ENCODE measurements at places on chromosomes 3 and 15.
A peak's percentile ranks its signal among the peaks of the same experiment; 100 is the strongest.

DNA sequence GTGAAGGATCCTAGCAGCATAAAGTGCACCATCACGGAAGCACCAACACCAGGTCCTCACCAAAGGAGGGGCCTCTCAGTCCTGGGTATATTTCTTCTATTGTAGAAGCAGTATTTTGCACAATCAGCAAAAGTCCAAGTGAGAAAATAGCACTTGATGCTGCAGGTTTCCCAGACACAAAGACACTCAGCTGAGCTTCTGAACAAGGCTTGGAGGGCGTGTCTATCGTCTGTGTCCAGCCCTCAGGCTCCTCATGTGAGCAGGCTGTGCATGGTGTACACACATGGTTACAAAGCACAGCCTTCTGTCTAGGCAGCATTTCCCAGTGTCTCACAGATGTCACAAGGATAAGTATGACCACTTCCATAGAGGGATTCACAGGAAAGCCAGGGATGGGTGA is 98.3 kb upstream of the SPATA12 start:
- no peak for DNase-seq

DNA sequence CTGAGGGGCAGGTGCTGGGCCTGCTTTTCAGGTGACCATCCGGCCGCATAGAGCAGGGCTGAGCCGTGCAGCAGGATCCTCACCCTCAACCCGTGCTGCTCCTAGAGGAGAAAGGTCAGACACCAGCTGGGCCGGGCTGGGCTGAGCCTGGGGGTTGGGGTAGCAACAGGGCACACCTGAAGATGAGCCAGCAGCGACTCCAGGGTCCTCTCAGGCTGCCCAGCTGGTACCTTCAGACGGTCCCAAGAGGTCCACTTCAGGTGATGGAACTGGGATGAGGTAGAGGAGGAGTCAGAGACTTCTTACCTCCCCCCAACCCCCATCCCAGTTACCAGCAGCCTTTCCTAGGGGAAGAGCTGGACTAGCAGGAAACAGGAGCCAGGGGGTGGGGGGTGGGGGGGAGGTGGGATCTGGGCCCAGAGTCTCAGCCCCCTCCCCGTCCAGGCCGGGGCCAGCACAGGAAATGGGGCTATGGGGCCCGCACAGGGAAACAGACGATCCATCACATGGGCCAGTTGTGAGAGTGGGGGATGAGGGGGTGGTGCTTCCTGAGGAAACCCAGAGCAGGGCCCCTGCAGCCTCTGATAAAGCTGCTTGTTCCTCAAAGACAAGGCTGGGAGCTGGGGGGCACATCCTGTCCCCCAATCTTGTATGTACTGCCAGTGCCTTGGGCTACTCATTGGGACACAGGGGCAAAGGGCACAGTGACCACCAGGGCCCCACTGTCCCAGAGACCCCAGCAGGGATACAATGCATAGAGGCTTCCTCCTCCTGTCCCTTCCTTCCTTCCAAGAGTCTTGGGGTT is 3.0 kb downstream of the INKA1 start:
- DNase-seq: no peak

DNA sequence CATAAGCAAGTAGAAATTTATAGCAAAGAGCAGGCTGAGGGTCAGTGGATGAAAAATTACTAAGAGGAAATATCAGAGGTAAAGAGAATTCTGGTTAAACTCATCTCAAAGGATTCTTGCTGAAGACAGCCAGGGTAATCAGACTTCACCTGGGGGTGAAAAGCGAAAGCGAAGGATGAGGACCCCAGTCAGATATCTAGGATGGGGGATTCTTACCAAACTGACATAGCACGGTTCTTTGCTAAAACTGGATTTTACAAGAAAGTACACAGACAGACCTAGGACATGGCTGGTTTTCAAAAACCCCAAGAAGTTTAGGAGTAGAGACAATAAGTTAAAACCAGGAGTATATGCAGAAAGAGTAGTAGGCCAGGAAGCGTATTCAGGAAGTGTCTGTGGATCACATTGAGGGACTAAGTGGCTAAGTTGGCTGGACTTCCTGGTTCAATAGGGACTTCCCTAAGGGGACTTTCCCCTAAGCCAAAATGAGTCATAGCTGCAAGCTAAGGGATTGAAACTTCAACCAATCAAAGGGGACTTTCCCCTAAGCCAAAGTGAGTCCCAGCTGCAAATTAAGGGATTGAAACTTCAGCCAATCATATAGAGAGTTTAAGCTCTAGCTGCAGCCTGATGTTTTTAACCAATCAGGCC is 2.4 kb upstream of the CFAP91 start:
- DNase-seq: no peak

DNA sequence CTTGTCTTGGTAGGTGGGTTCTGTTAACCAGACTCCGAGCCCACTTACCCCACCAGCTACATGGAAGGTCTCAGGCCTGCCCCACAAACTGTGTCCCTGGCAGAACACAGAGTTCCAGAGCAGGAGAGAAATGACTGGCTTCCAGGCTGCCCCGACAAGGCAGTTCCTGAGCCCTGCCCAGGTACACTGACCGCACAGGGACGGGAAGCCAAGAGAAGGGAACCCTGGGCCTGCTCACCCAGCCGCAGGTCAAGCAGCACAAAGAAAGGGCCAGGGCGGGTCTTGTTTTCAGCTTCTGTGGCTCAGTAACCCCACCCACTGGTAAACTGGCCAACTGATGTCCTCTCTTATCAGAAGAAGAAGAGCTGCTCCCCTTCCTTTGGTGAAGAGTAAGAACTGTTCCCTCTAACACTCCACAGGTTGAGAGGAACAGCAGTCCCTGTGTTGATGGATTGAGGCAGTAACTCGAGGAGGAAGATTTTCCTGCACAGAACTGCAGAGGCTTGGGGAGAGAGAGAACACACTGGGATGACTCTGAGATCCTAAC is 68.4 kb downstream of the CRTC3 start:
- DNase-seq: peak; percentile 65

DNA sequence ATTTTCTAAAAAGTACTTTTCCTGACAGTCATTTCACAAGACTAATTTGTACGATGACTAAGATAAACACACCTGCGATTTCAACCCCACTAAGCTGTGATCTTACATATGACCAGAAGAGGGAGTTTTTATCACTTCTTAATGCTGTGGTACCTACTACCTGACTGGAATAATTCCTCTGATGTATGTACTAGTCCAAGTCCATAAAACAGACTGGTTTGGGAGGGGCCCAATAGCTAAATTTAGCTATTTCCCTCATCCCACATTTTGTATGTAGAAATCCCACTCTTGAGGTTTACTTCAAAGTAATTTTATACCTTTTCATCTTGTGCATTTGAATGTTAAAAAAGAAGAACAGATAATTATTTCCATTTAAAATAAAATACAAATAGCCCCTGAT is 49.7 kb upstream of the SCAANT1 start:
- DNase-seq: no peak

DNA sequence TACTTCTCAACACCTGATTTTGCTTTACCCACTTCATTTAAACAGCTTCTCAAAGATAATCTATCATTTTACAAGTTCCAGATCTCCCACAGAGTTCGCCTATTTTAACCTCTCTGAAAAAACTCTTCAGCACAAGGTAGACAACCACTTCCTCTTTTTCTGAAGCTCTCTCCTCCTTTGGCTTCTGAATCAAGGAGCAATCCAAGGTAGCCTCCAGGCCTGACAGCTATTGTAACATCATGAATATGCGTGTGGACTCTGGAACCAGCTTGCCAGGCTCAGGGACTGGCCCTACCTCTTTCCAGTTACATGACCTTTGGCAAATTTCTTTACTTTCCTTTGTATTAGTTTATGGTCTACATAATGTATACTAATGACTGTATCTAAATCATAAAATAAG is 405.9 kb upstream of the ZNF385D start:
- no peak for DNase-seq

DNA sequence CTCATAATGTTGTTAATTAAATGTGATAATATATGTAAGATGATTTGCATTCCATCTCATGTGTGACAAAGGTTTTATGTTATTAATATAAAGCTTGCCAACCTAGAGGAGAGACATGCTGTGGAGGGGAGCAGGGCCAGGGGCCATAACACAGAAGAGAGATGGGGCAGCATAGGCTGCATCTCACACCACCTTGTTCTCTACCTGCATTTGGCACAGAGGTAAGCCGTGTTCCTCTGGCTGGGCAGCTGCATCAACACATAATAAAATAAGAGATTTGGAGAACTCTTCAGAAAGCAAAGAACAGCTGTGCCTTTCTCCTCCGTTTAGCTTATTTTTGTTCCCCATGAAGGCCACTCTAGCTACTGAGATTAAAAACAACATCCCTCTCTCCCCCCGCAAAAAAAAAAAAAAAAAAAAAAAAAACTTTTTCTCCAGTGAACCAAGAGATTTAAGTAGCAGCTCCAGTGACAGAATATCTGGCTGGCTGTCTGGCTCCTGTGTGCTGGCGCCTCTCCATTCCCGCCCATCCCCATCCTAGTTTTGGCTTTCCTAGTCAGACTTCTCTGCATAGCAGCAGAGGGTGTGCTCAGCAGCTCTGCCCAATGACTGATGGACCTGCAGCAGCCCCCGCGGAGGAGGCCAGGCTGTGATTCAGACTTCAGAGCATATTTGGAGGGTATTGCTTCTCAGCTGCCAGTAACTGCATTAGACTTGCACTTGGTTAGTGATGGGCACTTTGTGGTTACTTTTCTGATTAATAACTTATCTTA is 52.2 kb upstream of the STXBP5L start:
- peak; percentile 89 for DNase-seq

- no peak for DNase-seq
Observed at GRCh38 chr3:126649556-126650092, 5.3 kb downstream of the TXNRD3 start.

DNA sequence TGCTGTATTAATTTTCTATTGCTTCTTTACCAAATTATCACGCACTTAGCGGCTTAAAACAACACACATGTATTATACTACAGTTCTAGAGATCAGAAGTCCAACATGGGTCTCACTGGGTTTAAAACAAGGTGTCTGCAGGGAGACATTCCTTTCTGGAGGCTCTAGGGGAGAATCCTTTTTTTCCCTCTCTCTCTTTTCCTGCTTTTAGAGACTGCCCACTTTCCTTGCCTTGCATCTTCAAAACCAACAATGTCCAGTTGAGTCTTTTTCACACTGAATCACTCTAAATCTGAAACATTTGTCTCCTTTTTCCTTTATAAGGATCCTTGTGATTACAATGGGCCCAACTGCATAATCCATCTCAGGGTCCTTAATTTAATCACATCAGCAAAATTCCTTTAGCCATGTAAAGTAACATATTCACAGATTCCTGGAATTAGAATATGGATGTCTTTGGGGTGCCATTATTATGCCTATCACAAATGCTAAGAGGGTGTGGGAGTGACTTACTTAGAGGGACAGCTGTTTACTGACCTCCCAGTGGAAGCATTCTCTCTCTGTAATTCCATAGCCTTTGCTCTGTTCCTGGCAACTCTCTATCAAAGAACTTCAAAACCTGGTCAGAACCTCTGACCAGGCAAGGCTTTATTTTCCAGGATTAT is 21.8 kb downstream of the CD200 start:
- DNase-seq: no peak

DNA sequence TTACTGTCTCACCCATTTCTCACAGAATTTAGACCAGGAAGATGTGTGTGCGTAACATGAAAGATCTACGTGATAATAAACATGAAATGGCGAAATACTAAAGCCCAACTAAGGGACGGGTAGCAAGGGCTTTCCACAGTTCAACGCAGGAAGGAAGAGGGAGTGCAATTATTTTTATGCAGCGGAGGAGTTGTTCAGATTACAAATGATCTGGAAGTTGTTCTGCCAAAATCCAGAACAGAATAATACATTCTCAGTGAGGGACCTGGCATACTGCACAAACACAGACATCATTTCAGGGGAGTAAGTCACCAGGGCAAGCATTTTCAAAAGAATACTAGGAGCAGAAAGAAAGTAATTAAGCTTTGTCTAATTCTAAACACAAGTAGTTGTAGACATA is 133.6 kb upstream of the RAP2B start:
- DNase-seq: no peak

- no peak for DNase-seq
Observed at GRCh38 chr15:37903919-37904625, 30.4 kb upstream of the TMCO5A start.

DNA sequence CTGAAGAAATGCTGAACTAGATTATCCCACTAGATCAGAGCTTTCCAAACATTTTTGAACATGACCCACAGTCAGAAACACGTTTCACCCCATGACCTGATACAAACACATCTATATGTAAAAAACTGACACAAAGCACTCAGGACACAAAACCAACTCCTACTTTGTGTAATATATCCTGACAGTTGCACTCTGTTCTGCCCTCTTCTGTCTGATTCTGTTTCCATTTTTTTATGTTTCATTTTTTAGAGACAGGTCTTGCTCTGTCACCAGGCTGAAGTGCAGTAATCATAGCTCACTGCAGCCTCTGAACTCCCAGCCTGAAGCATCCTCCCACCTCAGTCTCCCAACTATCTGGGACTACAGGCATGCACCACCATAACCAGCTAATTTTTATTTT is 15.8 kb upstream of the RFTN1 start:
- DNase-seq: no peak

DNA sequence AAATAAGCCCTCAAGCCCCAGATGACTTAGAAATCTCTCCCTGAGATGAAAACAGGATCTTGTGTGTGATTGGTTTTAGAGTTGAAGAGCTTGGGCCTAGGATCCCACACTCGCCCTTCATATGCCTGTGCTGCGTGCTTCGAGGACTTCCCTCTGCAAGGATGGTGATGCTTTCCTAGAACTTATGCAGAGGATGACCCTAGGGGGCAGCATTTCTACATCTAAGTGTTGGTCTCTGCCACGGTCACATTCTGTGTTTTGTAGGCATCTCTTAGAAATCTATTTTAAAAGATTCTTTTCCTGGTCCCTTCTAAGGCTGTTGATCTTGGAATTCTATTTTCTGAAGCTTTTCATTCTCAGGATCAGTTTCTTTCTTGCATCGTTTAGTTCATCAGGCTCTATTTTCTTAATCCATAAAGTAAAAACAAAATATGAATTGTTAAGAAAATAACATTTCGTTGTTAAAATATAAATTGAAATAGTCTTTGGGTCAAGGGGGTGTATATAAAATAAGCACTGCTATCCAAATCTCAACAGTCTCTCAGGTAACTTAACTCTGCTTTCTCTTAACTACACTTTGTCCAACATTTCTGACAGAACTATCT is 45.7 kb downstream of the WDR76 start:
- DNase-seq: peak; percentile 72

- DNase-seq: no peak
Observed at GRCh38 chr15:71003319-71003718, 110.7 kb downstream of the LRRC49 start.

DNA sequence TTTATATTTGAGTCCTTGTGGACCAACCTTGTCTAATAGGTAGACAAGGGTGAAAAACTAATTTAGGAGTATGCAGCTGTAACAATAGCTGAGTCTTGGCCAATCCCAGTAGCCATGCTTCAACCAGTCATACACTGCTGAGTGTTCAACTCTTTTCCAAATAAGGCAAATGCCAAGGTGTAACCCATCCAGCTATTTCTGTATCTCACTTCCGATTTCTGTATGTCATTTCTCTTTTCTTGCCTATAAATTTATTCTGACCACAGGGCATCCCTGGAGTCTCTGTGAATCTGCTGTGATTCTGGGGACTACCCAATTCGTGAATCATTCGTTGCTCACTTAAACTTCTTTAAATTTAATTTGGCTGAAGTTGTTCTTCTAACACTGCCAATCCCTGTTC is 93.2 kb downstream of the MAGI1 start:
- no peak for DNase-seq

- DNase-seq: no peak
Observed at GRCh38 chr3:142228964-142229363, 3.6 kb upstream of the GK5 start.

- no peak for DNase-seq
Observed at GRCh38 chr15:95162967-95163531, 931.7 kb downstream of the MCTP2 start.

GRCh38 chr3:182349951-182350517 is 443.3 kb upstream of the ATP11B start:
- DNase-seq: no peak

Measured in dorsolateral prefrontal cortex (tissue), 122 donors.